ENCODE measurements at places on chromosomes 11 and 22.

DNA sequence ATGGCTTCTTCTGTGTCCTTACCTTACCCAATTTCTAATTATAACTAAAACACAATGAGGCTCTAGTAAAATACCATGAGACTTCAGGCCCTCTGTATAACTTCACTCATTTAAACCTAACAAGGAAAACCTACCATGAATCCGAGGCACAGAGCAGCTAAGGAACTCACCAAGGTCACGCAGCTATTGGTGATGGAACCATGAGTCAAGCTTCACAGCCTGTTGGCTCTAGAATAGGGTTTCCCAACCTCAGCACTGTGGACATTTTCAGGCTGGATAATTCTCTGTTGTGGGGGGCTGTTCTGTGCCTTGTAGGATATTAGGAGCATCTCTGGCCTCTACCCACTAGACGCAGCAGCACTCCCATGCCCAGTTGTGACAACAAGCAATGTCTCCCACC is 75.7 kb downstream of the TIMP3 start:
- DNase-seq = no peak

- no peak for DNase-seq
Measured at GRCh38 chr11:130394615-130395014, 33.8 kb downstream of the ADAMTS8 start.

GRCh38 chr22:44430716-44431115 is 67.3 kb downstream of the RTL6 start:
- no peak for DNase-seq

DNA sequence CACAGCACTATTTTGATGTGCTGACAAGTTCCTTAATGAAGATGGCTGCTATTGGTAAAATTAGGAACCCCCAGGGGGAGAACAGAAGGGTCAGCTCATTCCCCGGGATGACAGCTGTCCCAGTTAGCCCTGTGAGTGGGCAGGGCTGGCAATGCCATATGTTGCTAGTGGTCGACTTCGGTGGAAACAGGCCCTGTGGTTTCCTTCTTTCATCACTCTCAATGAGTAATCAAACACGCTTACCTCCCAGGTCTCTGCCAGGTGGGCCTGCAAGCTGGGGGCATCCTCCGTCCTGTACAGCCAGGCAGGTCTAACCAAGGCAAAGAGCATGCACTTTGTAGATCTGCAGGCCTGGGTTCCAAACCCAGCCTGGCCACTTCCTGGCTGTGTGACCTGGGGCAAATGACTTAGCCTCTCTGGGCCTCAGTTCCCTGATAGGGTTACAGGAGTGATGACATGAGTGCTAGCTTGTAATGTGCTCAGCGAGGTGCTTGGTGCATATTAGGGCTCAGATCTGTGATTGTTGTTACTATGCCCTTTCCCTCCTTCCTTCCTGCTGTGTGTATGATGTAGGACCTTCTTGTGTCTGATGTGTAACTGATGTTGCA is 85.2 kb downstream of the TSPAN18 start:
- no peak for DNase-seq

- no peak for DNase-seq
Measured at GRCh38 chr22:21650280-21650679, 8.2 kb downstream of the SDF2L1 start.

- DNase-seq = no peak
Measured at GRCh38 chr22:48357961-48358360, 1469.7 kb downstream of the BRD1 start.

DNA sequence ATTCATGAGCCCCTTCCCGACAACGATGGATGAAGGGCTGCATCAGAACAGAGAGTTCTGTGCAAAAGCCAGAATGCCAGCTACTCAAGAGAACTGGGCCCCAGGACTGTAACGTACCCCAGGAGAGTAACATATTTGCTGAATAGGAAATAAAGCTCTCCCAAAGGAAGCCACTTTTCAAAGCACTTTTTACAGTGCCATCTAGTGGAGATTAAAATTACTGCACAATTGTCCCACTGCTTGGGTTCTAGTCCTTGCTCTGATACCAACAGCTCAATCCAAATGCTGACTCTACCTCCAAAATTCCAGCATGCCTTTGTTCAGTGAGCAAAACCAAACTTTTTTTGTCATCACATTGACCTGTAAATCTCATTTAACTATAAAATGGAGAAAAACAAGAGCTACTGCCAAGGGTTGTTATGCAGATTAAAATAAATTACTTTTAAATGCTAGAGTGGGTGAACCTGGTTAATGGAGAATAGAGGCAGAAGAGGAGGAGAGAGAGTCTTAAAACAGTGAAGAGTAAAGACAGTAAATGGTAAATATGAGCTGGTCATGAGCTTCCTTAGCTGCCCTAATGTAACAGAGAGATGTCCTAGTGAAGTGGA is 87.6 kb upstream of the FSHB start:
- peak; percentile 42 for DNase-seq

DNA sequence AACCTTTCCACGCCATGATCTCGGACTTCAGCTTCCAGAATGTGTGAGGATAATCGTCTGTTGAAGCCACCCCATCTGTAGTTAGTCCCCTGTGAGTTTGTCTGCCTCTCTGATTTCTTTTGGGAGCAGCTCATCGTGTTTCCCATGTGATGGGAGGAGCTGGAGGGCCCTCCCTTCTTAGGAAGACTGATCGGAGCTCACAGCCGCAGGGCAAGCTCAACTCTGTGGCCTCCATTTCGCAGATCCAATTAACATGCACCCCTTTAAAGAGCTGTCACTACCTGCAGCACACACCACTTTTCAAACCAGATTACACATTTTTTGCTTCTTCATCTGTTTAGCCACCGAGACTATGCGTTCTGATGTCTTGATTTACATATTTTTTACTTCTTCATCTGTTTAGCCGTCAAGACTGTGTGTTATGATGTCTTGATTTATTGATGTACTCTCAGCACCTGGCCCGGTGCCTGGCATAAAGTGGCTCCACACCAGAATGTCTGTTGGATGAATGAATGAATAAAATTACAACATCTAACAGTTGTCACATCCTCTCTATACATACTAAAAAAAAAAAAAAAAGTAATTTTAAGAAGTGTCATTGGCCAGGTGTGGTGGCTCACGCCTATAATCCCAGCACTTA is 14.9 kb upstream of the PPFIA1 start:
- DNase-seq = no peak

Data from hematopoietic multipotent progenitor cell treated with erythropoietin and hydrocortisone succinate and interleukin-3 and kit ligand, for 15 days (in vitro differentiated cells).